ELR (cell line): ENCODE measurements at places on chromosomes 12 and 14.

DNA sequence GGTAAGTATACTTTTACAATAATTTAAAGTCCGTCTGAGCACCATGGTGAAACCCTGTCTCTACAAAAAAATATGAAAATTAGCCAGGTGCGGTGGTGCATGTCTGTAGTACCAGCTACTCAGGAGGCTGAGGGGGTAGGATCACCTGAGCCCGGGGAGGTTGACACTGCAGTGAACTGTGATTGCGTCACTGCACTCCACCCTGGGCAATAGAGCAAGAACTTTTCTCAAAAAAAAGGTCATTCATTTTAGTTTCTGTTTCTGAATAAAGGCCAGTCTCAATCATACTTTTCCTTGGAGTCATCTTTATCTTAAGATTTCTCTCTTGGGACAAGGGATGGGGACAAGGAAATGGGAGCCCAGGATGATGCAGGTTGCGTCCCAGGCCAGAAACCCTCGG, 12.9 kb downstream of the ANKRD13A start:
- no peak for DNase-seq

- DNase-seq: no peak
Measured at GRCh38 chr12:82524641-82525040, 162.1 kb upstream of the TMTC2 start.

DNA sequence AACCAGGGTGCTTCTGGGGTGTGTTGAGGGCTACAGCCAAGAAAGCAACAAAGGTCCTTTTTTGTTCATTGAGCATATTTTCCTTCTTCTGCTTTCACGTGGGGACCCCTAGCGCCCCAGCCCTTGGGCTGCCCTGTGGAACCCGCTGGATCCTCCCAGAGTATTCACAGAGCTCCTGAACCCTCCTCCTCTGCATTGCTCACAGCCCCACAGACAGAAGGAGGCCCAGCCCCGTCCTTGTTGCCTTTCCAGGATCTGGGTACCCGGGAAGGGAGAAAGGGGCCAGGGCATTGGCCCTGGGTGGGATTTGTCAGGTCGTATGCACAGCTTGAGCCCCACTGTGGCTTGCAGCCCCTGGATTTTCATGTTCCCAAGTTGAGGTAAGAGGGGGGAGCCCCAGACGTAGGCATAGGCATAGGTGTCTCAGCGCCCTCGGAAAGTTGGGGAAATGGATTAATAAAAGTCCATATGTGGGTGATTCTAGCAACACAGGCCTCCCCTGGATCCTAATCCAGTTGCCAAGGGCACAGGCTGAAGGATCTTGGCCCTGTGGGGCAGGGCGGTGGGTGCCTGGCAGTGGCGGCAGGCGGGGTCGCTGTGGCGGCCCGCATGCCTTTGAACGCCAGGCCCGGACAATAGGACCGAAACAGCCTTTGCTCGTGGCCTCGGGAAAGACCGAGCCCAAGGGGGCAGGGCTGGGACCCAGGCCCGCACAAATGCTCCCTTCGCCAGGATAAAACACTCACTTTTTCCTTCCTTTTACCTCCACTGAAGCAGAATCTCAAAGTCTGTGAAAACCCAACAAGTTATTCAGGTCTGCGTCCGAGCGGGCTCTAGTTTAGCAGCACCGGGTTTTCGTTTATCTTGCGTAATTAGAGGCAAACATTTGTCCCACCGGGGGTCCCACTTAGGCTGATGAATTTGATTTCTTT, 3.0 kb upstream of the HOXC10 start:
- DNase-seq: peak; percentile 77

DNA sequence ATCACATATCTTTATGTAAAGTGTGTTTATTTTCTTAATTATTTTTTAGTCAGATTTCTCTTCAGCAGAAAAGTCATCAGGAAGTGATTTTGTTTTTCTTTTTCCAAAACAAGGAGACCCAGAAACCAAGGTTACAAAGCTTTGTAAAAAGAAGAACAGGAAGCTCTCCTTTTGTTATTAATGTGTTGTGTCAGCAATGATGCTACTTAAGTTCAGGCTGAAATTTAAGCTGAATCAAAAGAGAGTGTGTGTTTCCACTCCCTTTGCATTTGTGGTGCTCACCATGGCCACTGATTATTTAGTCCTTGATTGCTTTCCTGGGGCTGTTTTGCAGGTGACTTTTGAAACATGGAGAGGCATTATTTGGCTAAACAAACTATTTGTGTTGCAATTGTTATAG, 155.3 kb upstream of the ATP2B1 start:
- DNase-seq: no peak

GRCh38 chr12:60072911-60073310, 477.1 kb downstream of the SLC16A7 start:
- peak; percentile 53 for DNase-seq

- DNase-seq: no peak
Measured at GRCh38 chr12:25051656-25052195, 102.8 kb upstream of the BCAT1 start.

GRCh38 chr12:16531621-16532020, 74.3 kb downstream of the LMO3 start:
- DNase-seq: no peak

- no peak for DNase-seq
Measured at GRCh38 chr14:61396279-61396678, 74.9 kb downstream of the PRKCH start.

DNA sequence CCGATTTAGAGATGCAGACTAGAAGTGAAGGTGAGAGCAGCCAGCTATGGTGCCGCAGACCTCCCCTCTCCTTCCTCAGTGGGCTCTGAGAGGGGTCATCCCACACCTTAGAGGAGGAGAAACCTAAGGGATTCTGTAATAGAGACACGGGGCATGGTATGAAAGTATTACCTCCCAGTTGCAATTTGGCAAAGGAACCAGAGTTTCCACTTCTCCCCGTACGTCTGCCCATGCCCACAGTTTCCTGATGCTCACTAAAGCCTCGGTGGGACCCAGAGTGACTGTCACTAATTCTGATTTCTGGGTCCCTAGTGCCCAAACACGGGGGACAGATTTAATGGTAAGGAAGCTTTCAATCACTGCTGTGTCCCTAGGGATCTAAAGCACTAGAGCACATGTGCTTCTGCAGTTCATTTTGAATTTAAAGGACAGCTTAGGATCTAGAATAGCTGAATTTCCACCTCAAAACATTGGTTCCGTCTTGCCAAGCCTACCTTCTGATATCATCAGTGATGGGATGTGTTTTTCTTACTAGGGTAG, 44.1 kb downstream of the DAD1 start:
- DNase-seq: no peak

DNA sequence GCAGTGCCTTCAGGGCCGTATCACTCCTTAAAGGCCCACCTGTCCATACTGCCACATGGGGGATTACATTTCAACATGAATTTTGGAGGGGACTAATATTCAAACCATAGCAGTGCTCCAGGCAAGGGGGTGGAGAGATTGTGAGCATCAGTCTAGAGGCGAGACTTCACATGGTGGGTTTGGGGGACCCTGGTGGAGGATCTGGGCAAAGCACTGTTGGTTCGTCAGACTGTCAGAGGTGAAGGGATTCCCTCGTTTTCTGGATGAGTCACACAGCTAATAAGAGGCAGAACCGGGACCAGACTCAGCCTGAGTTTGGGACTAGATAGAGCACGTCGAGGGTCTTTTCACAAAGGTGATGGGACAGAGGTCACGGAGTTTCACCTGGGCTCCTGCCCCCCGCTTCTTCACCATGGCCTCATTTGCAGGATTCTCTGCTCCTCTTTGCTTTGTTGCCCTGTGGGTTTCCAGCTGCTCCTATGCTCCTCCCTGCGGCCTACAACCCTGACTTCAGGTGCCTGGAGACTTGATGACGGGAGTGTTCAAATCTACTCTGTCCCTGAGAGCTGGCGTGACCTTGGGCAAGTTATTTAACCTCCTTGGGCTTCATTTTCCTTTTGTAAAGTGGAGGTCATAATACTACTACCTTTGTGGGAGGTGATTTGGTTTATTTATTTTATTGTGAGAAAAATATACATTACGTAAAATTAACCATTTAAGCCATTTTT, 41.5 kb downstream of the TEAD4 start:
- peak; percentile 40 for DNase-seq

DNA sequence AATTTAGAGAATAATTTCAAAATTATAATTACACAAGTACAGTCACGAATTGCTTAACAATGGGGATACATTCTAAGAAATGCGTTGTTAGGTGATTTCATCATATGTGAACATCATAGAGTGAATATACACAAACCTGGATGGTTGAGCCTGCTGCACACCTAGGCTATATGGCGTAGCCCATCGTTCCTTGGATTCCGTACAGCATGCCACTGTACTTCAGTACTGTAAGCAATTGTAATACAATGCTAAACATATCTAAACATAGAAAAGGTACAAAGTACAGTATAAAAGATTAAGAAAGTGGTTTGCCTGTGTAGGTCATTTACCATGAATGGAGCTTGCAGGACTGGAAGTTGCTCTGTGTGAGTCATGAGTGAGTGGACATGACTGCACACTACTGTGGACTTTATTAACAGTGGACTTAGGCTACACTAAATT, 286.2 kb downstream of the CACNA1C start:
- DNase-seq: peak; percentile 91

DNA sequence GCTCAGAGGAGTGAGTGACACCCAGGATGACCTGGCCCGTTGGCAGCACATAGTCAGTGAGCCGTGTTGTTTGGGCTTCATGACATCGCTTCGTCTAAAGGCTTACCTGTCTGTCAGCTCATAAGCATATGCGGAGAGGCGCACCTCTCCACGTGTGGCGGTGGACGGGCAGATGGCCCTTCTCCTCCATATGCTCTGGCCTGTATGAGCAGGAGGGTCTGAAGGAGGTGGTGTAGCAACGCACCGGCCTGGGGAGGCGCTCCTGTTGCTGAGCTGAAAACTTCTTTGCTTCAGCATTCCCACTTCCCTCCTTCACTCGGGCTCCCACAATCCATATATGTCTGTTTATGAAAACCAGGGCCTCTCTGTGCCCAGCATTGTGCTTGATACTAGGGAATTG, 186.1 kb downstream of the TSPAN9 start:
- no peak for DNase-seq

DNA sequence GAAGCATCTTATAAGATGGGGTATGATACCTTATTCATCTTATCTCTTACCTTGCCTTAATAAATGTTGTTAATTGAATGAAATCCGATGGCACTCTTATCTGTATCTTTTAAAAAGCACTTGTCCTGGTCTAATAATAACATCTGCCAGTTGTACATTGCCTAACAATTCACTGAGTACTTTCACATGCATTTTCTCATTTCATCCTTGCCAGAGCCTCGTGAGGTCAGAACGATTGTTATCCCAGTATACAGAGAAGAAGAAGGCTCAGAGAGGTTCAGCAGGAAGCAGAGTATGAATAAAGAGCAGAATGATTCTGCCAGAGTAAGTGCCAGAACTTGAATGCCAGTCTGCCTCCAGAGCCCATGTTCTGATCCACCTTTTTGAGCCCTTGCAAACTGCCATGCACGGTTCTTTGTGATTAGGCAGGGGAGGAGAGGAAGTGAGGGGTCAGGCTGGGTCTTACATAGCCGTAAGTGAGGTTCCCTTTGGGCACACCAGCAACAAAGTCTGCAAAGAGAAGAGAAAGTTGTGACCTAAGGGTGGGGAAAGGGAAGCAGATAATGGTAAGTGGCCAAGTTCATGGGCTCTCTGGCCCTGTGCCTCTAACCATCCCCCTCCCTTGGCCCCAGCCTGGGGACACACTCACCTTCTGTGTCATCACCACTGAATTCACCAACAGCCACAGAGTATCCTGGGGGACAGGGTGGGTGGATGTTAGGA, 11.7 kb downstream of the ITGA5 start:
- DNase-seq: no peak

- no peak for DNase-seq
Measured at GRCh38 chr14:77221241-77221871, 39.8 kb downstream of the TMEM63C start.

GRCh38 chr12:13085968-13086686, 17.3 kb downstream of the GSG1 start:
- no peak for DNase-seq
